ENCODE measurements at places on chromosomes 5 and 9. TPM values are rescaled to one million over a fixed set of nuclear protein-coding genes. Genes with fewer than 3 reads are reported as not detected.

Gene GLIPR2
- 47.8 TPM for total RNA-seq

Gene CDC20B
- not detected for total RNA-seq

Gene RGS3
- 49.8 TPM for total RNA-seq

Gene FAM78A
- 0.33 TPM for total RNA-seq

Gene SLC6A3
- total RNA-seq = not detected

Gene GDA
- total RNA-seq = under 0.01 TPM

Gene GABRP
- not detected for total RNA-seq

Gene SPATA31C1
- total RNA-seq = not detected

Gene GNA14
- total RNA-seq = 0.26 TPM

Gene ZNF454
- total RNA-seq = 3.1 TPM

Gene ISCA1
- total RNA-seq = 22.6 TPM

Gene HABP4
- total RNA-seq = 18.2 TPM

Gene PCDHGB1
- 3.1 TPM for total RNA-seq

Gene FOXD4L6
- not detected for total RNA-seq

Gene DNAJB5
- 7.4 TPM for total RNA-seq

Gene SCGB3A2
- not detected for total RNA-seq

Gene HSD17B4
- total RNA-seq = 201 TPM

Gene GOLPH3
- 71.7 TPM for total RNA-seq

Gene IL3
- total RNA-seq = not detected

Gene KCNV2
- not detected for total RNA-seq

Gene SPAAR
- 0.17 TPM for total RNA-seq

Gene HMCN2
- under 0.01 TPM for total RNA-seq

Gene PRDM9
- not detected for total RNA-seq

Gene ST8SIA4
- 0.26 TPM for total RNA-seq

Gene F12
- under 0.01 TPM for total RNA-seq

Gene GDF9
- total RNA-seq = under 0.01 TPM

Gene ZFP37
- total RNA-seq = 5.1 TPM

Gene ALDOB
- total RNA-seq = not detected

Gene KIF4B
- under 0.01 TPM for total RNA-seq

Gene LHX3
- total RNA-seq = not detected

Gene CEP78
- 10.0 TPM for total RNA-seq

Gene LCN9
- total RNA-seq = not detected

Gene SHOC1
- under 0.01 TPM for total RNA-seq

Gene ZNF483
- total RNA-seq = 1.5 TPM

Gene PCDHGB4
- 18.3 TPM for total RNA-seq

Gene FCN1
- total RNA-seq = not detected

Gene GOLGA2
- total RNA-seq = 96.0 TPM

Gene TIMD4
- total RNA-seq = not detected

Gene TLE1
- 29.7 TPM for total RNA-seq

Gene EQTN
- not detected for total RNA-seq

Gene THG1L
- total RNA-seq = 42.4 TPM

Gene IFNE
- 6.6 TPM for total RNA-seq

Gene CCDC112
- 7.4 TPM for total RNA-seq

Gene SIGMAR1
- 52.5 TPM for total RNA-seq

Gene FOXD4
- total RNA-seq = 0.26 TPM

Gene ADCY2
- total RNA-seq = under 0.01 TPM

Gene ANKRD20A1
- total RNA-seq = under 0.01 TPM

Gene CD14
- total RNA-seq = 4.1 TPM

All from fibroblast of lung (primary cell).